ENCODE measurements at places on chromosomes 11 and 22.

GRCh38 chr22:44357296-44357965, 44.7 kb upstream of the SHISAL1 start:
- DNase-seq: no peak

DNA sequence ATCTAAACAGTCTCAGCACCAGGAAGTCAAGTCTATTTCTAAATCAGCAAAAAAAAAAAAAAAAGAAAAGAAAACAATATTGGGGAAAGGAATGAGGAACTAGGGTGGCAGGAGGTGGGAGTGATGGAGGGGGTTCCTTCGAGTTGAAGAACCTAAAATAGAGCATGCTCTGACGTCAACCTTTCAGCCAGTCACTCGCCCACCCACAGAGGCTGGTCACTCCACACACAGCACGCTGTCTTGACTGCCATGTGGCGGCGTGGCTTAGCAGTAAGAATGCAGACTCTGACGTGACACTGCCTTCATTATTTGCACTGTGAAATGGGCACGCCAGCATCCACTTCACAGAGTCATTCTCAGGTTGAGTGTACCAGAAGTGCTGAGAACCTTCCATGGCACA, 48.3 kb downstream of the LARGE1 start:
- no peak for DNase-seq

- DNase-seq: no peak
These were observed 37.4 kb downstream of the GRAMD4 start for GRCh38 chr22:46657655-46657953.

- no peak for DNase-seq
These were observed 30.4 kb downstream of the SEZ6L start for GRCh38 chr22:26199665-26200064.

DNA sequence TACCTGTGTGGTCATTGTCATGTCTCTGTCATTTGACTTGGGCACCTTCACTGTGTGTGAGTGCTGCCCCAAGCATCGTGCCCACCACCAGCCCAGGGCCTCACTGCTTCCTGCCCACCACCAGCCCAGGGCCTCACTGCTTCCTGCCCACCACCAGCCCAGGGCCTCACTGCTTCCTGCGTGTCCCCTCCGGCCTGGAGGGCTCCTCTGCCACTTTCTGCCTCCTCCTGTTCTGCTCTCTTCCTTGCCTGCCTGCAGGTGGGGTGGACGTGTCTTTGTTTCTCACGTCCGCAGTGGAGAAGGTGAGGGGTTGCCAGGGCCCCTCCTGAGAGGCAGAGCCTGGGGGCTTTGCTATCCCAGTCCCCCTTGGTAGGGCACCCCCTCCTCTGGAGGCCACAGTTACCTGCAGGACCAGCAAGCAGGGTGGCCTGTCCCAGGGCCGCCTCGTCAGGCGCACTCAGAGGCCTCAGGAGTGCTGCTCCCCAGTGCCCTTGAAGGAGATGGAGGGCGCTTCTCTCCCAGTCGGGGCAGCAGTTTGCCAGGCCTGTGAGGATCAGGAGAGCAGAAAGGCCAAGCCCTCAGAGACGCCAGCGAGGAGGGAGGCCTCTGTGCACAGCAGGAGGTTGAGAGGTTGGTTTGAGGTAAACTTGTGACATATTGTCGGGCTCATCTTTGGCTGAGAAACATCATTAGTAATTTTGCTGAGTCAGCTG, 290.7 kb downstream of the TBC1D22A start:
- no peak for DNase-seq

DNA sequence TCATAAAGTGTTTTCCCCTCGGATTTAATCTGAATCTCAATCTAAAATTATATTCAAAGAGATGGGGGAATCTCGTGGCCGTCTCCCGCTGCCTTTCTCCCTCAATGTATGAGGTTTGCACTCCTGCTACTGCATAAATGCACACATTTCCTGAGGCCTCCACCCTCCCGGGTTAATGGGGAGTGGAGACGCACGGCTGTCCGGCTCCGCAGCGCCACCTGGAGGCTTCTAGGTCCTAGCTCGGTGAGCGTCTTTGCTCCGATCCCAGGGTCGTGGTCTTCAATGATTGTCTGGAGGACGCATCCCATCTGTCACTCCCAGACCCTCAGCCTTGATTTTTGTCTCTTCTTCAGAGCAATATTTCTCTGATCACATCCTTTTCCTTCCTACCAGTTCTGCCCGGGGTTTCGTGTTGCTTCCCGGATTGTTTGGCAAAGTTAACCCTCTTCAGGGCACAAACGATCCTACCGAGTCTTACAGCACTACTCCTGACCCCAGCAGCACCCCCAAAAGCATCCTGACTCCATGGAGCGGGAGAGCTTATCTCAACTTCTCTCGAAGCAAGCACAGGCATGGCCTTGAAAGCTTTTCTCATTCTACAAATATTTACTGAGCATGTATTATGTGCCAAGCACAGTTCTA, at the start of gene LMO1:
Gene LMO1 (minus strand): TSS at position 110 of the 642 bp plus-strand sequence. CDS start 516 bp downstream, outside the sequence.
- peak; percentile 58 for DNase-seq

DNA sequence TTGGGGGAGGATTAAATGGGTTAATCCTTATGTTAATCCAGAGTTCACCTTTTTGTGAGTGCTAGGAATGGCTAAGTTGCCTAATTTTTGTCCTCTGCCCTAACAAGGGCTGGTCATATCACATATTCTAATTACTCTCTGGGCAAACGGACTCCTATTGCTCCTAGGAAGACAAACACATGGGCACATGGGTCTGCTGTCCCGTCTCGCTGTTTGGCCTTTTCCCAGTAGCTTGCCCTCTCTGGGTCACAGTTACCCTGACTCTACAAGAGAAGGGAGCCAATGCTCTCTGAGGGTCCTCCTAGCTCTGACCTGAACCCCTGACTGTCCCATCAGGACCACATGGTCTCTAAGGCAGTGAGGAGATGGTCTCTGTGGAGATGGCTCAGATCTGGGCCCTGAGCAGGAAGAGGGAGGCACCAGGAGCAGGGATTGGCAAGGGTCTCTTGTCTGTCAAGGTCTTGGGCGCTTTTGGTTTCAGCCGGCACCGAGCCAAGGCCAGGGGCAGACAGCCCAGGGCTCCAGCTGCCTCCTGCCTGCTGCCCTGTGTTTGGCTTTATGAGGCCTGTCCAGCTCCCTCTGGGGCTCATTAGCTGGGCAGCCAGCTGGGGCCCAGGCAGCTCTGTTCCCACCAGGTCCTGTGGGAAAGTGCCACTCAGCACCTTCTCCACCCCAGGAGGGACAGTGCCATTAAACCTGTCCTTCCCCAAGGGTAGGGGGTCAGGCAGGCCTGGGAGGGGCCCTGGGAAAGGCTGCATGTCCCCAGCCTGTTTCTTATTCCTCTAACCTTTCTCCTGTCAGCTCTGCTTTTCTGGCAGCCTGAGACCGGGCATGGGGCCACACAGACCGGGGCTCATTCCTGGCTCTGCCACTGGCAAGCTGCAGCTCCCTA, 559.9 kb downstream of the MN1 start:
- DNase-seq: peak; percentile 8

DNA sequence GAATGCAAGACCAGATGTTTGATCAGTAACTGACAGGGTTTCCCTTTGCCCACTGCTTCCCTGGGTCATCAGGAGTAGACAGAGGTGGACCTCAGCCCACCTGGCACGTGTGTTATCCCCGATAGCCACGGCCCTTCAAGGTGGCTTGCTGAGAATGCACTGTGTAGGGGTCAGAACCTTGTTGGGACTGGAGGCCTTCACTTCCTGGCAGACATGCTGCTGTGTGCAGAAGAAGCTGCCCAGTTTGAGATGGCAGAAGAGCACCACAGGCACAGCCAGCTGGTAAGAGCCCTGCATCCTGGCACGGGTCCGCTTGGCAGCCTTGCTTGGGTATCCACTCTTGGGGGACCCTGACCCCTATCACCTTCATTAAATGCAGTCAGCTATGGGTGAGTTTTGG, 81.8 kb downstream of the SFI1 start:
- DNase-seq: no peak

DNA sequence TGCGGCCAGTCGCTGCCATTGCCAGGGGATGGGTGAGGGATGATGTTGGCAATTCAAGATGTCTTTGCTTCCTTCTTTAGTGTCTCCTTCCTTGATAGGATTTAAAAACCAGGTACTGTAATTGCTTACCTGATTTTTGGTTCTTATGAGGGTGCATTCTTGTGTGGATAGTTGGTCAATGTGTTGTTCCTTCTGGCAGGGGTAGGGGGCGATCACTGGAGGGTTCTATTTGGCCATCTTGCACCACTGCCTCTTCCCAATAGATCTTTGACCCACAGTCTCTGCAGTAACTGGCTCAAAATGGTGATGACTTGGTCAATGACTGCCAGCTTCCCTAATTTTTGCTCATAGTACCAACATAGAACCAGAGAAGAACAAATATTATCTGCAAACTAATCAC, 680.1 kb downstream of the DLG2 start:
- DNase-seq: no peak

- DNase-seq: no peak
These were observed 380.6 kb downstream of the BRD1 start for GRCh38 chr22:49446759-49447710.

- DNase-seq: peak; percentile 88
These were observed 20.3 kb downstream of the WNT11 start for GRCh38 chr11:76185931-76186401.

DNA sequence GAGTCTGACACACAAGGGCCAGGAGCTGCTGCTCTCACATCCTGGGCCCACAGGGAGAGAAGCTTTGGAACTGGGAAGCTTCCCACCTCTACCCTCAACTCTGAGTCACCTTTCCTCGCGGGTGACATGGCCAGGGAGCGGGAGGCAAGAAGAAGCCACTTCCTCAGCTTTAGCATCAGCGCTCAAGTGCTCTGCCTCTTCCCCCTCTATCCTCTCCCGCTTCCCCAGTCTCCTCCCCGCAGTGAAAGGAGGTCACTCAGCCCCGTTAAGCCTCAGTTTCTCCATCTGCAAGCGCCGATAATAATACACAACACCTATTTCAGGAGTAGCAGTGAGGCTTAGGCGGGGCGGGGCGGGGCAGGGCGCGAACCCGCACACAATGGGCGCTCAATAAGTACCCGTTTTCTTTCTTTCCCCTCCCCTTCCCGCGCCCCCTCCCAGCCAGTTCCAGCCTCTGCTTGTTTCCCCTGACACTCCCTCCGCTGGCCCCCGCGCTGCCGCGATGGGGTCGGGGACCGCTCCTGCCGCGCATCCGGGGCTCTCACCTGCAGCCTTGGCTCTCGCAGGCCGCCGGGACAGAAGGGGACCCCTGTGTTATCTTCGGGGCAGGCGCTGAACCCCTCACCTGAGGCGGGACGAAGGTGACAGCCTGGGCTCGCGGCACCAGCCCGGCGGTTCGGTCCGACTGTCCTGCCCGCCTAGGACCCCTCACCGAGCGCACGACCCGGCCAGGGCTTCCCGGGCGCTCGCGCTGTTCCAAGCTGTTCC, 892 bp downstream of the GDPD5 start:
- no peak for DNase-seq

DNA sequence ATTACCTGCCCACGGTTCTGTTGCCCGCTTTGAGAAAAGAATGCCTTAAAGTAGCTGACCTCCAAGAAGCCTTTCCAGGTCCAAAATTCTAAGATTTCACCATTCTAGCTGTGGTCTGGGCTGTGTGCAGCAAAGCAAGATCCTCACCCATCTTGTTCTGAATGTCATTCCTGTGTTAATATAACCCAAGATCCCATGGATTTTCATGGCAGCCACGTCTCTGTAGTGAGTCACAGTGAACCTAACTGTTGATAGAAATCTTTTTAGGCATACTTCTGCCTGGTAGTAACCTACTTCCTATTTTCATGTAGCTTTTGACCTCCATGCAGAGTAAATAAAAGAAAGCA, 210.0 kb downstream of the NAV2 start:
- DNase-seq: no peak

DNA sequence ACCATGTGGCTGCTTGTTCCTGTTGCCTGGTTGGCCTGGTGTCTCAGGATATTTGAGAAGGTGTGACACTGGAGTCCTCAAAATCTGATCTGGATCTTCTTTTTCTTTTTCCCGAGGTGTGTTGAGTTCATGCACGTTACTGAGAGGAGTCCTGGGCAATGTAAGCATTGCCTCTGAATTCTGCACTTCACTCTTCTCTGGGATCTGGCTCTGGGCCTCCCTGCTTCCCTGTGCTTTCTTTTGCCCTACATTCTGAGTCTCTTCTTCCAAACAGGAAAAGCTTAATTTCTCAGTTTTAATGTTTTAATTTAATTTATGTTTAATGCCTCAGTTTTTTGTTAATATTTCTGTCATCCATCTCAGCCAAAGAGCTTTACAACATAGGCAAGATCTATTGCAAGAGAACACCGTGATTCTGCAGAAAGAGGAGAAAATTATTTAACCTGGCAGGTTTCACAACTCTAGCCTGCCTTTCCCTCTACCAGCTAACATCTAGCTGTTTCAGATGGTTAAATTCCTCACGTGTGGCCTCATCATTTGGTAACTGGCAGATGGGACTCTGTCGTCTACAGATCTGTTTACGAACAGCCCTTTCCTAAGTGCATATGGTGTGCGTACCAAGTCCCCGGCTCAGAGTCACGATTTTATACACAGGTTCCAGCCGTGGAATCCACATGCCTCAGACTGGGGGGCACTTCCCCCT, 24.7 kb downstream of the LDLRAD3 start:
- DNase-seq: peak; percentile 81

All from NCI-H524 treated with DMSO at 0.1 percent for 48 hours (cell line).